ENCODE measurements at places on chromosomes 7 and 10. TPM values are rescaled to one million over a fixed set of nuclear protein-coding genes. Genes with fewer than 3 reads are reported as not detected.

- DNase-seq, result no peak
Measured at GRCh38 chr7:102155821-102156441, 130.7 kb upstream of the SH2B2 start.

DNA sequence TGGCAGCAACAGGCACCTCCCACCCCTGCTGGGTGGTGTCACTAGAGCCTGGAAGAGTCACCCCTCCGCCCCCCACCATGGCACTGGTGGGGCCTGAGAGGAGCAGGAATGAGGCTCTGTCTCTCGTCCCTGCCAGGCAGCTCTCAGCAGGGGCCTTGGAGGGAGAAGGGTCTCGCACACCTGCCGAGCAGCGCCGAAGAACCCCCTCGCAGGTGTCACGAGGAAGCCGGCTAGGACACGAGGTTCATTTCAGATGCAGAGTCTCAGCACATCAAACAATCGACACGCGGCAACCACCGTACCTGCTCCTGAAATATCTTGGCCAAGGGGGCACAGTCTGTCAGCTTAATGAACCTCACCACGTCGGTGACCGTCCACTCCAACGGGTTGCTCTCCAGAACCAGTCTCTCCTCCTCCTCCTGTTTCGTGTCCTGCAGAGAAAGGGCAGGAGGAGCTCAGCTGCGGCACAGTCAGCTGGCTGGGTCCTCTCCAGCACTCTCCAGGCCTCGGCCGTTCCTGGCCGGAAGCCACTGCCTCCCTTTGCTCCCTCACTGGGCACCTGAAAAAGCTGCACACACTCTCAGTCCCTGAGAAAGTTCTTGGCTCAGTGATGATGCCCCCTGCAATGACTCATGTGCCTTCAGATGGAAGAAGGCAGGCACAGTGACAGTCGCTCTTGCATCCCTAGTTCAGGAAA lies 240.1 kb downstream of the SFMBT2 start:
- DNase-seq, result no peak

DNA sequence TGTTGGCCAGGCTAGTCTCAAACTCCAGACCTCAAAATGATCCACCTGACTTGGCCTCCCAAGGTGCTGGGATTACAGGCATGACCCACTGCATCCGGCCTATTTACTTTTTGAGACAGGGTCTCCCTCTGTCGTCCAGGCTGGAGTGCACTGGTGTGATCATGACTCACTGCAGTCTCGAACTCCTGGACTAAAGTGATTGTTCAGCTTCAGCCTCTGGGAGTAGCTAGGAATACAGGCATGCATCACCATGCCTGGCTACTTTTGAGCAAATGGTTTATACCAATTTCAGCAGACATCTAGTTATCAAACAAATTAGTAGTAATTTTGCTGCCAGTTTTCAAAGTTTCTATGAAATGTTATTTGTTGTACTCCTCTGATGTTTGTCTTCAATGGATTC lies 2.2 kb upstream of the WAC start:
- DNase-seq, result no peak

DNA sequence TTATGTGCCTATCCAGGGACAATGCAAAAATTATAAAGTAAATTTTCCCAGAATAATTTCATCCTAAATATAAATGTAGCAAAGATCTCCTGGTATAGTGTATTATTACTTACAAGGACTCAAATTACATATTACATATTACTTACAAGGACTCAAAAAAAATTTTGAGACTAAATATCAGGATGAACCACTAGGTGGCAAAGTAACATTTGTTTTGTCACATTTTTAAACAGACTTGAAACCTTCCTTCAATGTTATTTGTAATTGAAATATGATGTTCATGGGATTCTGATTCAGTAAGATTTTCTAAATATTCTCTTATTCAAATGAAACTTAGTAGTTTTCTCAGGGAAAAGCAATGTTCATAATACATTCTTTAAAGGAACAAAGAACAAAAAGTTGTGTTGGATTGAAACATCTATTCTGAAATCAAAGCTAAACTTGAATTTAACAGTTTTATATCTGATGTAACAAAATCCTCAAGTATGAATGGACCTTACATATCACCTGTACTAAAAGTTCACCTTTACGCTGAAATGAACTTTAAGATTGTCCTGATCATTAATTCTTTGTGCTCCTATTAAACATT lies 74.3 kb upstream of the GNAI1 start:
- peak; percentile 63 for DNase-seq

- DNase-seq, result no peak
Measured at GRCh38 chr7:13751766-13752165, 237.7 kb downstream of the ETV1 start.

- DNase-seq, result no peak
Measured at GRCh38 chr10:129472696-129473555, 5.9 kb downstream of the MGMT start.

- DNase-seq, result no peak
Measured at GRCh38 chr7:15554744-15555143, 7.1 kb downstream of the AGMO start.

GRCh38 chr10:42988517-42989395 lies 88.1 kb upstream of the RET start:
- DNase-seq, result no peak

DNA sequence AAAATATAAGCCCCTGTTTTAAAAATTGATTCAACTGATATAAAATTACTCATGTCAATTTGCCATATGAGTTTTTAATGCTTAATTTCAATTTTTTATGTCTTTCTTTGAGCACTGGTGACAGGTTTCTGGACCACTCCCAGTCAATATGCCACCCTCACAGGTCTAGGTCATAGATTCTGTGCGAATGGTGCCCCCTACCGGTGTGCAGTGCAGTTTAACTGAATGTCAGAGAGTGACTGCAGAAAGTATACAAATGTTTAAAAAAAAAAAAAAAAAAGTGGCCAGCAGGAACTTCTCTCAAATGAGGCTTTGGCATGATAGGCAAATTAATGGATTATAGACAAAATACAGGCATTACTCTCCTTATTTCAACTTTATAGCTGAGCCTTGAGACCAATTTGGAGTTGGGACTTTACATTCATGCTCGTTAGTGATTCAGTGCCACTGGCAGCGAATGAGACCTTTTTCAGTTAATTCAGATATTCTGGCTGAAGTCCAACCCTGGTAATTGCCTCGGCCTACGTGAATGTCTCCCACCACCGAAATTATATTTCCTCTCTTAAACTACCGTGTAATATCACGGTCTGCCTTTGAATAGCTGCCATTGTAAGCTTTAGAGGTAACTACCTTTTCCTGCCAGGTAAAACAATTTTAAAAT lies 427.6 kb downstream of the PHTF2 start:
- DNase-seq, result peak; percentile 22

DNA sequence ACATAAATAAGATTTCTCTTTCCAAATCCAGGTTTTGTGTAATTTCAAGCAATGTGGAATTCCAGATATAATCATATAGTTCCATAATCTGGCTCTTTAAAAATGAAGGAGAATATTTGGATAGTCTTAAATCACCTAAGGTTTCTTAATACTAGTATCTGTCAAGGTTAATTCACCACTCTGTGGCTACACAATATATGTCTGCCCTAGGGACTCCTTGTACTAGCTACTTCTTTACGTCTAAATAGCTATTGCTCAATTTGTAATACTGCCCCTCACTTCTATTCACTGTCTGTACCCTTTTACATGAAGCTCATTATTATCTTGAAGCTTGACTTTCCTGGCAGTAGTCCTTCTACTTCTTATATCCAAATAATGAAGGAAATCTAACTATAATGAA lies 47.2 kb downstream of the CACNA2D1 start:
- DNase-seq, result no peak

- DNase-seq, result no peak
Measured at GRCh38 chr10:69425511-69426298, 9.0 kb upstream of the TACR2 start.

DNA sequence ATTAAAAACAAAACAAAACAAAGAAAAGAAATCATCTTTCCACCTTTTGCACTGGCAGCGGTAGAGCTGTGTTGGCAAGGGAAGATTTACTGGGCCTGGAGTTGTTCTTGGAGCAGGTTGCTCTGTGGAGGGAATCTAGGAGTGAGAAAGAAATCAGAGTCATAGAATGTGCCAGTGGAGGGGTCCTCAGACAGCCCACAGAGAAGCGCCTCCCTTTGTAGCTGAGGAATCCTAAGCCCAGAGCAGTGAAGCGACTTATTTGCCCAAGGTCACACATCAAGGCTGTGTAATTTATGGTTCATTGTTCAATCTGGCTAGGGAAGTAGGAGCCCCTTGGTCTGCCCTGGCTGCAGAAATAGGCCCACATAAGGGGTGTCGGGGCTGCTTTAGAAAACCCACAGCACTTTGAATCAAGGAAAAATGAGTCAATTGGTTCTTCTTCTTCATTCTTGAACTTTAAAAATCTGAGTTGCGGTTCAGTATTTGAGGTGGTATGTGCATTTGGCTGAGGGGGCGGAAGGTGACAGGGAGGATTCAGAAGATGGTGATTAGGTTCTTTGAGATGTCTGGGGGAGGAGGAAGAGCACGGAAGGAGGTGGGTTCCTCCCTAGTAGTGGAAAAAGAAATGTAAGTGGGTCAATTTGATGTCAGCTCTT lies 253.7 kb downstream of the PTEN start:
- DNase-seq, result no peak

Gene WIPF3
- total RNA-seq, result 8.6 TPM

Gene CYP2C19
- total RNA-seq, result not detected

Gene GIMAP2
- not detected for total RNA-seq

Gene LRMDA
- 4.8 TPM for total RNA-seq

Gene GRID2IP
- 3.2 TPM for total RNA-seq

Gene RARRES2
- total RNA-seq, result 2.1 TPM

Gene POM121L12
- not detected for total RNA-seq

Gene CRYGN
- not detected for total RNA-seq
